ENCODE measurements at places on chromosomes 2 and 18.
A peak's percentile ranks its signal among the peaks of the same experiment; 100 is the strongest.

- DNase-seq = no peak
Measured at GRCh38 chr2:58853420-58853819, 612.3 kb upstream of the FANCL start.

- no peak for DNase-seq
Measured at GRCh38 chr18:57839942-57840381, 36.8 kb upstream of the ATP8B1 start.

- DNase-seq = no peak
Measured at GRCh38 chr2:136051725-136052048, 66.3 kb upstream of the DARS1 start.

DNA sequence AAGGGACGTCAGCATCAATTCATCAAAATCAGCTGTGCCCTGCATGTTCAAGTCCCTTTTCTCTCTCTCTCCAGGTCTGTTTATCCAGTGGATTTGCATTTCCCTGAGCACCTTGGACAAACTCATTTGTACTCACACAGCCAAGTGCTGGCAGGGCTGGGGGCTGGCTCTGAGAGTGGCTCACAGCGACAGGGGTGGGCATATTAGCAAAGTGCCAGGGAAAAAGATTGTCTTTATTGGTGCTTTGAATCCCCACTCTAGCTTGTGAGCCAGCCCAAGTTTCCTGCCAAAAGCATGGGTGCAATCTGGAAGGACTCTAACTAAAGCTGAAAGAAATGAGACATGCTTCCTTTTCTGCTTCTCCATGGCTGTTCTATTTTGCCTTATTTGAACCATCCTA, 56.6 kb downstream of the ACOXL start:
- no peak for DNase-seq

DNA sequence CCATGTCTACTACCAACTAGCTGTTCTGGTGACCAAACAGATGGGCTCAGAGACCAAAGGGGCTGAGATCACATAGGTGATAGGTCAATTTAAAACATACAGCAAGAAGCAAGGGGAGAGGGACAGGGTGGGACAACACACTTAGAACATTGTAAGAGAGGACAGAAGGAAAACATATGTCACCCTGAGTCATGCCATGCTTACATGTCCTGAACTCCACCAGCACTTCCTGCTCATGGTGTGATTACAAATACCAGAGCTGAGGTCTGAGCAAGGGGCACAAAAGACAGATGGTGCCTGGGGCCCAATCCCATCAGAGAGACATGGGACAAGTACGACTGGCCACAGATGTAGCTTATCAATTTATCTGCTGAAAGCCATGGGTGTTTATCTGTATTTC, 28.7 kb upstream of the GALNT14 start:
- no peak for DNase-seq

- no peak for DNase-seq
Measured at GRCh38 chr2:52414561-52415295, 1352.9 kb upstream of the CHAC2 start.

GRCh38 chr18:3230401-3231334, 10.9 kb upstream of the MYOM1 start:
- DNase-seq = no peak

DNA sequence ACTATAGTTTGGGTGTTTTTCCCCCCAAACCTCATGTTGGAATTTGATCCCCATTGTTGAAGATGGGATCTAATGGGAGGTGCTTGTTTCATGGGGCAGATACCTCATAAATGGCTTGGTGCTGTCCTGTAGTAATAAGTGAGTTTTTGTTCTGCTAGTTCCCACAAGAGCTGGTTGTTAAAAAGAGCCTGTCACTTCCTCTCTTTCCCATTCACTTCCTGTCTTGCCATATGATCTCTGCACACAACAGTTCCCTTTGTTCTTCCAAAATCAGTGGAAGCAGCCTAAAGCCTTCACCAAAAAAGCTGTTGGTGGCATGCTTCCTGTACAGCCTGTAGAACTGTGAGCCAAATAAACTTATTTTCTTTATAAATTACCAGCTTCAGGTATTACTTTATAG, 768.2 kb upstream of the VRK2 start:
- no peak for DNase-seq

DNA sequence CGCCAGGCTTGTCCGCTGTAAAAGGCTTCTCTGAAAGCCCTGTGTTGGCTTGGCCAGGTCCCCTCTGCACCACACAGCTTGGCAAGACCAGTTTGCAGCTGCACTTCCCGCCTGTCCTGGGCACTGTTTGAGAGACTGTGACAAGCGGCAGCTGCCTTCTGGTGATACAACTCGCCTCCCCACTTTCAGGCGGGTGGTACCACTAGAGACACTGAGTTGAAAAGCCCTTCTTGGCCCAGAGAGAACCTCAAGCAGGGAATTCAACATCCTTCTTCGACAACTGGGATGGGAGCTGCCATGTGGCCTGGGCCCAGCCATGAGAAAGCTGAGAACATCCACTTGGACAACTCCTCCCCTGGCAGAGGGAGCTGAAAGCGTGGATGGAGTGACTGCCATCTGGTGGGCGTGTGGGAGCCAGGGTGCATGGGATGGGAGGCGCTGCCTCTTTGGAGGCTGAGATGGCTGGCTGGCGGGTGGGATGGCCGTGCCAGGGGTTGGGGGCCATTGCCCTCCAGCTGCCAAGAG, 125.5 kb upstream of the REV1 start:
- DNase-seq = no peak

- no peak for DNase-seq
Measured at GRCh38 chr2:119753041-119753929, 6.4 kb upstream of the PTPN4 start.

GRCh38 chr18:73987247-73987980, 160.2 kb downstream of the FBXO15 start:
- DNase-seq = no peak

- DNase-seq = no peak
Measured at GRCh38 chr2:240662681-240663080, 20.0 kb downstream of the AQP12B start.

DNA sequence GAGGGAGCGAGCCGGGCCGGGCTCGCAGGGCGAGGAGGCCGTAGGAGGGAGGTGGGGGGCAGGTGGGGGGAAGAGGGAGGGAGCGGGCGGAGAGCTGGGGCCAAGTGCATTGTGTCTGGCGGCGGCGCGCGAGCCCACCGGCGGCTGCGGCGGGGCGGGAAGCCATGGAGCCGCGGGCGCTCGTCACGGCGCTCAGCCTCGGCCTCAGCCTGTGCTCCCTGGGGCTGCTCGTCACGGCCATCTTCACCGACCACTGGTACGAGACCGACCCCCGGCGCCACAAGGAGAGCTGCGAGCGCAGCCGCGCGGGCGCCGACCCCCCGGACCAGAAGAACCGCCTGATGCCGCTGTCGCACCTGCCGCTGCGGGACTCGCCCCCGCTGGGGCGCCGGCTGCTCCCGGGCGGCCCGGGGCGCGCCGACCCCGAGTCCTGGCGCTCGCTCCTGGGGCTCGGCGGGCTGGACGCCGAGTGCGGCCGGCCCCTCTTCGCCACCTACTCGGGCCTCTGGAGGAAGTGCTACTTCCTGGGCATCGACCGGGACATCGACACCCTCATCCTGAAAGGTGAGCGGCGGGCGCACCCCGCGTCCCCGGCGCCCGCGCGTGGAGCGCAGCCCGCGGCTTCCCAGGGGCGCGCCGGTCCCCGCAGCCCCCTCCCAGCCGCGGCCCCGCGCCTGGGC, at the start of gene TMEM178A:
TMEM178A (plus strand) TSS at position 107 of the 680 bp plus-strand sequence; CDS start at position 165, 58 bp downstream.
- DNase-seq = no peak

- DNase-seq = no peak
Measured at GRCh38 chr18:23822590-23823385, 133.5 kb downstream of the LAMA3 start.

DNA sequence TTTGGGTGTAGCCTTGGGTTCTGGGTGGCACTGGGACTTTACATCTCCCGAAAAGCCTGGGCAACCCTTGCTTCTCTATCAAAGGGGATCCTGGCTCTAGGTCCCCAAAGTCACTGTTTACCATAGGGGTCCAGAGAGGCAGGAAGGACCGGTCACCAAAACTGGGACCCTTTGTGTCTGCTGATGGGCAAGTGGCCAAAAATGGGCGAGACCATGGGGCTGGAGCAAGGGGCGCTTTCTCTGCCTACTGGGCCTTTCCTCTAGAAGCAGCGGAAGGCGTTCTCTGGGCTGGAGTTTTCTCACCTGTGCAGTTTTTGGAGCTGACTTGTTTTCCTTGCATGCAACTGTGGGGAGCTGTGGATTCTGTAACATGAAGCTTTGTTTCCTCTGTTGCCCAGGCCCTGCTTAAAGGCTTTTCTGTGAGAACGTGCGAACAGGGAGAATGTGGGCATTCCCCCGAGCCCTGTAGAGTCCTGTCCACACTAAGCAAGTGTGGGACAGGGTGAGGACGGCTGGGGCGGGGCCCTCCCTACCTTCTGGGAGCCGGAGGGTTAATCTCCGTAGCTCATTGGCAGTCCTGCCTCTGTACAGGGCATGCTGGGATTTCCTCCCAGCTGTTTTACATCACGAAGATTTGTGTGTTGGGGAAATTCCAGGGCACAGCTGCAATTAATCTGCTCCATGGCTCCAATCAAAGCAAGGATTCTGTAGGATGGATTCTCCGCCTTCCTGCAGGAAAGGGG, 50.2 kb downstream of the TGOLN2 start:
- DNase-seq = peak; percentile 65

GRCh38 chr2:176126929-176127773, 2.4 kb upstream of the HOXD8 start:
- DNase-seq = no peak

- no peak for DNase-seq
Measured at GRCh38 chr2:535222-535621, 142.0 kb downstream of the TMEM18 start.

DNA sequence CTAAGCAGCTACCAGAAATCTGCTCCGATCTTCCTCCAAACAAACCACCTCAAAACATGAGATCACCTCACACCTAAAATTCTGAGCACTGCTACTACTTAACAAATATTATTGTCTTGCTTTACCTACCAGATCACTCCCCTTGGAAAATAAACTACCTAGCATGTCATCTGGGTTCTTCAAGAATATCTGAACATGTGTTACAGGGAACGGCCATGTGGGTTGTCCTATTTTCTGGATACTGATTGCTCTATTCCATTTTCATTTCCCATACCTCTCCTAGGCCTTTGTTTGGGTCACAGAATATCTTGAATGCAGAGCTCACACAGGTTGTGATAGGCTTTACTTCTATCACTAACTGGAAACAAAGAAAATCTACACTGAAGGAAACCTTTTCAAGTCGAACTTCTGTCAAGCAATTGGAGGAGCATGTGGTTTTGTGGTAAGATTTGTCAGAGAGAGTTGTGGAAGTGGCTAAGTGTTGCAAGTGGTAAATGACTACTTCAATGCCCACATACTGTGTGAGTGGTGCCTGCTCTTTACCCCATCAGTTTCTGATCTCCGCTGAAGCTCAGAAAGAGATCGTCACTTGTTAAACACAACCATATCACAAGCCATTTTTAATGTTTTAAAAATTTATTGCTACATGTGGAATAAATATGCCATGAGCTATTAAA, 739.1 kb upstream of the ZEB2 start:
- peak; percentile 30 for DNase-seq

DNA sequence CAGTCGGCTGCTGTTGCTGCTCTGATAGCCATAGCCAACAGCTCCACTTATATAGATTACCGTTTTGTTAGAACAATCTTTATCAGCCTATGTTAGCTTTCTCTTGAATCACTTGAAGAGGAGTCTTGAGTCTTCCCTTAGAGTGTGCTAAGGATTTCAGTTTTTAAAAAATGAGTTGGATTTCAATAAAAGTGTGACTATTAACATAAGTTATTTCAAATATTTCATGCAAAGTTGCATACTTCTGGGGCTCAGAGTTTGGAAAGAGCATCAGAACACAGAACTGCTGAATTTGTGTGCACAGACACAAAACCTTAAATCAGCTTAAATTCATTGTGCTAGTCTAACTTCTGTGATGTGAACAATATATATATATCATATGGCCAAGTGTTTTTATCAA, 174.7 kb downstream of the MTX2 start:
- no peak for DNase-seq

- DNase-seq = no peak
Measured at GRCh38 chr2:134141598-134142340, 112.1 kb upstream of the MGAT5 start.

GRCh38 chr2:64212801-64213321, 68.6 kb upstream of the PELI1 start:
- no peak for DNase-seq

DNA sequence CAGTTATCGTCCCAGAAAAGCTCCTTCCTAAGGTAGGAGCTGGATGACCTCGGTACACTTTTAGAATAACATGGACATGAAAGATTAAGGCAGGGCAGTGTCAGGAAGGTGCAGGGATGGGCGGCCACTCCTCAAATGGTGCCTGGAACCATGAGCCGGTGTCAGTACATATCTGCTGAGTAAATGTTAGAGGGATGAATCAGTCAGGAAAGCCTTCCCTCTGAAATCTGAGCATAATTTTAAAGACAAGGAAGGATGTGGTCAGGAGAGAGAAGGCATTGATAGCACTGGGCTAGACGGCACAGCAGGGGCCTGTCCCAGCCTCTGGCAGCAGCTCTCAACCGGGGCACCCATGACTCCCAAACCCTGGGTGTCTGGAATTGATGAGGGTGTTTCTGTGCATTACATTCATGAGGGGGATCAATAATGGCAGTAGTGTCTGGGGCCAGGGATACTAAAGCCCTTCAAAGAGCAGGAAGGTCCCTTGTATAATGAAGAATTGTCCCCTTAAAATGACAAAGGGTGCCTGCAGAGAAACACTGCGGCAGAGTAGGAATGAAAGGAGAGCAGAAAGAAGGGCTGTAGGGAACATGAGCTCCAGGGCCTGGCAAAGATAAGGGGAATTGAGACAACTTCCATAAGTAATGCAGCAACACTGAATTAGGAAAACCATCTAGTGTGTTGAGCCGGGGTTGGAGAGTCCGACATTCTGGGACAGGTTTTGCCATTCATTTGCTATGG, 162.3 kb upstream of the REV1 start:
- DNase-seq = no peak

DNA sequence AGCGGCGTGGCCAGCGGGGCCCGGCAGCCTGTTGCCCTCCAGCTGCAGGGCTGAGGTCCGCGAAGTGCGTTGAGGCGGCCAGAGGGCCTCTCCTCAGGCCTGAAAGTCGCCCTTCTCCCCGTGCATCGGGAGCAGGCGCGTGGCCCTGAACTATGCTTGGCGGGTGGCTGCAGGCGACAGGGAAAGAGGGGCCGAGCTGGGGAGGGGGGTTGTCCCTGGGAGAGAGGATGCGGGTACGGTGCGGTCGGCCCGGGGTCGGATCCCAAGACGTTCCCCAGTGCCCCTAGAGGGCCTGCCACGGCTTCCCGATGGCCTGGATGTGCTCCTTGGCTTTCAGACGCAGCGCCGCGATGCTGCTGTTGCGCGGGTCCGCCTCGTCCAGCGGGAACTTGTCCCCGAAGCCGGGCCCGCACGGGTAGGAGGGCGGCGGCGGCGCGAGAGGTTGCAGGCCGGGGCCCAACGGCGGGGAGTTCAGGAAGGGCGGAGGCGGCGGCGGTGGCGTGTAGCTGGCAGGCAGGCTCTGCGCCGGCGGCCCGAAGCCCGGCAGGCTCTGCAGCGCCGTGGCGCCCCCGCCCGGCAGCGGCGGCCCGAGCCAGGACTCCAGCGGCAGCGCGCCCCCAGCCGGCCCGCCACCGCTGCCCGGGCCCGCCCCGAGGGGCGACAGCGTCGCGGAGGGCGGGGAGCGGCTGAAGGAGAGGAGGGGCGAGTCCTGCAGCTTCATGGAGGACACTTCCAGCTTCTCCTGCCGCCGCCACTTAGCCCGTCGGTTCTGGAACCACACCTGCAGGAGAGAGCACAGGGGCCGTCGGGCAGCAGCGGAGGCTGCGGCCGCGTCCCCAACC, 4.3 kb downstream of the RAX start:
- DNase-seq = no peak

All from SK-N-MC (cell line).